A673 (cell line): ENCODE measurements at places on chromosomes 5 and 9. TPM values are rescaled to one million over a fixed set of nuclear protein-coding genes. Genes with fewer than 3 reads are reported as not detected.

GRCh38 chr9:133779081-133779480 lies 40.9 kb upstream of the SARDH start:
- H3K4me3 ChIP-seq, result no peak overlapping the region
- no peak for DNase-seq
- no peak overlapping the region for H3K27ac ChIP-seq
- no peaks in the 10 kb centered on the region for H3K27me3 ChIP-seq
- H3K36me3 ChIP-seq, result peaks cover 6% of the 10 kb centered on the region

The ADAMTS19 gene
- total RNA-seq, result not detected in 2 replicates

DNA sequence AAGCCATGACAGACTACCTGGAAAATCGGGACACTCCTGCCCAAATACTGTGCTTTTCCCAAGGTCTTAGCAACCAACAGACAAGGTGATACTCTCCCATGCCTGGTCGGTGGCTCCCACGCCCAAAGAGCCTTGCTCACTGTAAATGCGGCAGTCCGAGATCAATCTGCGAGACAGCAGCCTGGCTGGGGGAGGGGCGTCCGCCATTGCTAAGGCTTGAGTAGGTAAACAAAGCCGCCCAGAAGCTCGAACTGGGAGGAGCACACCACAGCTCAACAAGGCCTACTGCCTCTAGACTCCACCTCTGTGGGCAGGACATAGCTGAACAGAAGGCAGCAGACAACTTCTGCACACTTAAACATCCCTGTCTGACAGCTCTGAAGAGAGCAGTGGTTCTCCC lies 272.1 kb upstream of the CCNG1 start:
- no peaks in the 10 kb centered on the region for H3K36me3 ChIP-seq
- no peaks in the 10 kb centered on the region for H3K27me3 ChIP-seq
- no peak for DNase-seq
- no peak overlapping the region for H3K27ac ChIP-seq

DNA sequence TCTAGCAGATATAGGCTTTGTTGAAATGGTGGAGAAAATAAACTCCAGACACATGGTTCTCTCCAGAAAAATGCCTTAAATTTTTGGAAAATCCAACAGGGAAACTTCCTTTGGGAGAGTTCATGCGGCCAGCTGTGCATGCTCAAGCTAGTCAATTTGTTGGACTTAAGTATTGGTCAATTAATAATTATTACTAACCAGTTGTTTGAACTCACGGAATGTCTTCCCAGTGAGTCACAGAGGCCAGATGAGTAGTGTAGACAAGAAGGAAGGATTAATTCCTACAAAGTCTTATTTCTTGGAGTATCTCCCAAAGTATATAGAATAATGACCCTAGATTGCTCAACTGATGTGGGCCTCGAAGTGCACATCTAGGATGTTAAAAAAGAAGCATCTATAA lies 103.6 kb downstream of the MACIR start:
- no peak overlapping the region for H3K27ac ChIP-seq
- no peaks in the 10 kb centered on the region for H3K27me3 ChIP-seq
- peaks cover 31% of the 10 kb centered on the region for H3K4me1 ChIP-seq
- H3K4me3 ChIP-seq, result no peak overlapping the region
- DNase-seq, result no peak

DNA sequence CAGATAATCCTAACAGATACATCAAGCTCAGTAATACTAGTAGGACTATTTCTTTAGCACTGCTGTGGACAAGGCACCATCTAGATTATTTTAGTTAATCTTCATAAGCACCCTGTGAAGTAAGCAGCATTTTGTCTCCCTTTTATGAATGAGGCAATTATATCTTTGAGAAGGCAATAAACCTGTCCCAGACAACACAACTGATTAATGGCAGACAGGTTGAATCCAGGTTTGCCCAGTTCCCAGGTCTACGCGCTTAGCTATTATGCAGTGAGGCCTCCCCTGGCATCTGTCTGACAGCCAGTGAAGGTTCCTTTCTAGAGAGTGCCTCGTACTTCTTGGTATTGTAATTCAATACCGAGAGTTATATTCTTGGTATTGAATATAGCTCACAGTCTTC lies 9.7 kb upstream of the LVRN start:
- H3K27ac ChIP-seq, result no peak overlapping the region
- no peaks in the 10 kb centered on the region for H3K36me3 ChIP-seq
- peaks cover 24% of the 10 kb centered on the region for H3K27me3 ChIP-seq
- no peaks in the 10 kb centered on the region for H3K4me1 ChIP-seq

DNA sequence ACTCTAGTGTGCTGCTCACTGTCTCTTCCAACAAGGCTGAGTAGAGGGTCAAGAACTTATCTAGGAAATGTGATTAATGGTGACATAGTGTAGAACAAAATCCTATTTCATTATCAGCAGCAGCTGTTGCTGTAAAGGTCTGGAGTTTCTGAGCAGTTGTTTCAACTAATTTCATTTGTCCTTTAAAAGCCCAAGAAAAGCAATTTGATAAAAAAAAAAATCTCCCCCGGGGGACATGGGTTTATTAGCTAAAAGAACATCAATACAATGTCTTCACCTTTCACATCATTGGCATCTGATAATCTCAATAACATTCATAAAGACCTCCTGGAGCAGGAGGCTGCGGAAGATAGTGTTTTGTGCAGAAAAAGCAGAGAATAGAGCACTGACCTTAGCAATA lies 468.1 kb downstream of the KCTD16 start:
- H3K27me3 ChIP-seq, result peaks cover 17% of the 10 kb centered on the region
- H3K4me3 ChIP-seq, result no peak overlapping the region
- DNase-seq, result no peak

The BARHL1 gene
- total RNA-seq, result not detected in 2 replicates

GRCh38 chr5:115657881-115658233 lies 32.0 kb upstream of the TMED7 start:
- no peaks in the 10 kb centered on the region for H3K36me3 ChIP-seq
- peaks cover 28% of the 10 kb centered on the region for H3K27me3 ChIP-seq
- no peak for DNase-seq
- no peaks in the 10 kb centered on the region for H3K4me1 ChIP-seq

DNA sequence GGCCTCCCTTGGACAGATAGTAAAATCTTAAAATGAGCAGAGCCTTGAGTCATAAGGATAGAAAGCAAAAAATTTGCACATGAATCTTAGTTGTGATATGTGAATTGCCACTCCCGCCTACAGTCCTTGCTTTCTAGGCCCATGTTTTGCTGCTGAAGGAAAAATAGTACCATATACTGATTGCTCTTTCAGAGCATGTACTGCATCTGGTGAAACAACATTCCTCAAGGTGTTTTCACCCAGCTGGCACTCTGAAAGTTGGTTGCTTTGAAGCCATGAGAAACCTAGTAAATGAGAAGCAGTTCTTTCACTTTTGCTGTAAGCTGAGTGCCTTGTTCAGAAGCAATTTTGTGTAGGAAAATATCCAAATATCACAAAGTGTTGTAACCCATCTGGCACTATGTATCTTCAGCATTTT lies 10.3 kb downstream of the CDC37L1 start:
- H3K36me3 ChIP-seq, result peaks cover 61% of the 10 kb centered on the region
- no peak for DNase-seq
- H3K4me1 ChIP-seq, result peaks cover 10% of the 10 kb centered on the region
- H3K27ac ChIP-seq, result peak overlapping the region; percentile 45
